ENCODE measurements at places on chromosomes 1 and 21.

- no peak for DNase-seq
Measured at GRCh38 chr1:98965394-98965793, 39.3 kb downstream of the PLPPR5 start.

GRCh38 chr1:87867626-87868025, 538.9 kb downstream of the LMO4 start:
- DNase-seq = no peak

- DNase-seq = no peak
Measured at GRCh38 chr1:177824508-177824982, 145.3 kb downstream of the SEC16B start.

- no peak for DNase-seq
Measured at GRCh38 chr21:28875078-28875477, 117.6 kb downstream of the LTN1 start.

DNA sequence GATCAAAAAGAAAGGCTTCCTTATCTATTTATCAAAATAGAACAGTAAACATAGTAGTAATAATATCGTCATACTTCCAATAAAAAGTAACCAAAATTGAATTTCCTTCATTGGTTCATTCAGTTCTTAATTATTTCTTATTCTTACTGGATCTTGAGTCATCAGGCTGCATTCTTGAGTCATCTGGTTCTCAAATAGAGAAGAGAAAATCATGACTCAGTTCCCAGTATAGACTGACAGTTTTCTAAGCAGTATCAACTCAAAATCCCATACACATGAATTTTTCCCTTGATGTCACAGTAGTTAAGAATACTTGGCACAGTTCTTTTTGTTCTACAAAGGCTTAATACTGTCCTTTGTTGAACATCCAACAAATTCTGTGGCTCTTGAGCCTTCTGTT, 626.9 kb upstream of the ADGRL4 start:
- no peak for DNase-seq

DNA sequence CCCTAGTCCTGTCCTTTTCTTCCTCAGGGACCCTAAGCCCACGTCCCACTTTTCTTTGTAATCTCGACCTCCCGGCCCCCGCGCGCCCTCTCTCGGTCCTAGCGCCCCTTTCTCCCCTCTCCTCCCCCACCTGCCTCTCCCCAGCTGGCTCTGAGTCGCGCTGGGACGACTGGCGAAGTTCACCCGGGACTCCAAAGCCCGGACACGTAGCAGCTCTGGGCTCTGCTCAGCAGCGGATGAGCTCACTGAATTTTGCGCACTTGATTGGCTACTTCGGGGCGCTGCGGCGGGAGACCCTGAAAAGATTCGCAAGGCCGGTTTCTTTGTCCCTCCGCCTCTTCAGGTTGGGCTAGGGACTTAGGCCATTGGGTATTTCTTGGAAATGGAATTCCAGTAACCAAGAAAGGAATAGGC, 16.3 kb upstream of the ACKR1 start:
- peak; percentile 5 for DNase-seq

- no peak for DNase-seq
Measured at GRCh38 chr1:160669802-160670201, 23.0 kb upstream of the SLAMF1 start.

DNA sequence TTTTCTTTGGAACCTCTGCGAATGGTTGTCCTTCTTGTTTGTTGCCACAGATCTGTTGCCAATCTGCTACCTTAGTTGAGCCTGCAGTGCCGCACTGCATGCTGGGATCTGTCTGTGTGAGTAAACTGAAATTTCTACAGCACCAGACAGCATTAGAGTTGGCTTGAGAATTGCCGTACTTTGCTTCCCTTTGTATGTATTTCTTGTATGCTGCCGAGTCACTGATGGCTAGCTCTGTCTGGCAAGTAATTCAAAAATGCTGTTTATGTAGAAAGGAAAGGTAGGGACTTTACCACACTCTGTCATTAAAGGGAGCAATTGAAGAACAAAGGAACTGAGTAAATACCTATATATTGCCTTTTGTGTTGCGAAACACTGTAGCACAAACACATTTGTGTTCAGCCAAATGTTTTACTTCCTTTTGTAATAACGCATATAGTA, 857.4 kb downstream of the USP25 start:
- DNase-seq = no peak

- DNase-seq = no peak
Measured at GRCh38 chr1:219726480-219727272, 113.8 kb upstream of the ZC3H11B start.

DNA sequence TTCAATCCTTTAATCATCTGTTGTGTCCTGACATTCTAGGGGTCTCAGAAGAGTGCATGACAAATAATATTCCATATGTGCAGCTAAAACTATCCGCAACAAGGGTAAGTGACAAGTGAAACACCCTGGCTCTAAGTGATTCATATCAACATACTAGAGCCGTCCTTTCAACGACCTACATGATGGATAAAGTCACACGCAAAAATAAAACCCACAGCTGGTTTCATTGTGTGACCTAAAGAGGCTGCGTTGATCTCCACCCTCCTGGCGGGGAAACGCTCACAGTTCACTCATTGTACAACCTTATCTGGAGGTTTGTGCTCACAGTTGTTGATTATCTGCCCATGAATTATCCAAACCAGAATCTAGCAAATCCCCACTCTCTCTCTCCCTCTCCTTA, 365.3 kb upstream of the PKN2 start:
- DNase-seq = no peak

GRCh38 chr1:173475564-173476196, 1.5 kb upstream of the PRDX6 start:
- no peak for DNase-seq

GRCh38 chr1:15799928-15800835, 7.3 kb downstream of the UQCRHL start:
- no peak for DNase-seq

DNA sequence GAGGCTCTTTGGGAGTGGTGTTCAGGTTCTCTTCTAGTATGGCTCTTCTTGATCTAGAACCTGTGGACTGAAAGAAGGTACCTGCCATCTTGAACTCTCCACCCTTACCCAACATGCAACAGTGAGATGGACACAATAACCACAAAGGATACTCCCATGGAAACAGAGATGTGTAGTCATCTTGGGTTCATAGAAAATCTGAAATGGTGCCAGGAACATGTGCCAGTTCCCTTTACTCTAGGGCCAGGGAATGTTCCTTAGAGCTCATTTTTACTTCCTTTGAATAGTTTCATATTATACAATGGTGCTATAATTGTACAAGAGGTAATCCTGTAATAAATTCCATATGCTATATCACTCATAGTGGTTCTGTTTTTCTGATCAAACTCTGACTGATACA, 13.2 kb upstream of the SCYL3 start:
- DNase-seq = no peak

GRCh38 chr1:47519491-47519890, 81.6 kb downstream of the FOXD2 start:
- no peak for DNase-seq

DNA sequence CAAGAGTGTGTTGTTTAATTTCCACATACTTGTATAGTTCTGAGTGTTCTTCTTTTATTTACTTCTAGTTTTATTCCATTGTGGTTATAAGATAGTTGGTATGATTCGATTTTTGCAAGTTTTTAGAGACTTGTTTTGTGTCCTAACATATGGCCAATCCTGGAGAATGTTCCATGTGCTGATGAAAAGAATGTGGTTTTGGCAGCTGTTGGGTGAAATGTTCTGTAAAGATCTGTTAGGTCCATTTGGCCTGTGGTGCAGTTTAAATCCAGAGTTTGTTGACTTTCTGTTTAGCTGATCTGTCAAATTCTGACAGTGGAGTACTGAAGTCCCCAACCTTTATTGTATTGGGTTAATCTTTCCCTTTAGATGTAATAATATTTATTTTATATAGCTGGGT, 19.5 kb upstream of the TIPRL start:
- no peak for DNase-seq

GRCh38 chr1:26811708-26812107, 14.8 kb upstream of the ZDHHC18 start:
- no peak for DNase-seq

DNA sequence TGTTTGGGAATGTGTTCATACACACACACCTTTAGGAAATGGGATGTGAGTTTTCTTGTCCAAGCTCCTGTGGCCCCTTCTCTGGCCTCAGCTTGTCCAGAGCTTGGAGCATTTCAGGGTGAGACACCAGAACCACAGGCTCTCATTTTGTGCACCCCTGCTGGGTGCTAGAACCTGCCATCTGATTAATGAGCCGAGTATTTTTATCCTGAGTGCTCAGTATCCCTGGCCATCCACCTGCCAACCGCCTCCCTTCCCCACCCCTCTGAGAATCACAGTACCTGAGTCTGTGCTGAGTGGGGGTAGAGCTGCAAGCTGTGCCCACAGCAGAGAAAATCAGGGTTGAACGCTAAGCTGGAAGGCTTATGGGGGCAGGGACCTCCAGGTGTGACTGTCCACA, 1.4 kb downstream of the CASQ1 start:
- no peak for DNase-seq

DNA sequence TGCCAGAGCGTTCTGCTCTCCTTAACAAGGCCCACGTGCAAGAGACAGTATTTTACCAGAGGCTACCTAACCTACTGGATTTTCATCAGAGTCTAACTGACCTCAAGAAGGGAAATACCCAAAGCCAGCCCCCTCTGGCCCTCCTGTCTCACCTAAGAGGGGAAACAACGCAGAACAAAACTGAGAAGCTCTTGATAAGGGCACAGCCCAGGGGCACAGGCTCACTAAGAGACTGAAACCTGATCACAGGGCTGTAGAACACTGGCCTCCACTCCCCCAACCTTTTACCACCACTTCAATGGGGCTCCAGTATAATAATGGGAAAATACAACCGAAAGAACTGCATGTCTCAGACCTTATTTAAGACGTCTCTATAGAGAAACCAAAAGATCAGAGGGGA, 449.5 kb upstream of the CAMK1G start:
- DNase-seq = no peak

GRCh38 chr1:150567341-150567716, 12.1 kb downstream of the MCL1 start:
- DNase-seq = peak; percentile 82

DNA sequence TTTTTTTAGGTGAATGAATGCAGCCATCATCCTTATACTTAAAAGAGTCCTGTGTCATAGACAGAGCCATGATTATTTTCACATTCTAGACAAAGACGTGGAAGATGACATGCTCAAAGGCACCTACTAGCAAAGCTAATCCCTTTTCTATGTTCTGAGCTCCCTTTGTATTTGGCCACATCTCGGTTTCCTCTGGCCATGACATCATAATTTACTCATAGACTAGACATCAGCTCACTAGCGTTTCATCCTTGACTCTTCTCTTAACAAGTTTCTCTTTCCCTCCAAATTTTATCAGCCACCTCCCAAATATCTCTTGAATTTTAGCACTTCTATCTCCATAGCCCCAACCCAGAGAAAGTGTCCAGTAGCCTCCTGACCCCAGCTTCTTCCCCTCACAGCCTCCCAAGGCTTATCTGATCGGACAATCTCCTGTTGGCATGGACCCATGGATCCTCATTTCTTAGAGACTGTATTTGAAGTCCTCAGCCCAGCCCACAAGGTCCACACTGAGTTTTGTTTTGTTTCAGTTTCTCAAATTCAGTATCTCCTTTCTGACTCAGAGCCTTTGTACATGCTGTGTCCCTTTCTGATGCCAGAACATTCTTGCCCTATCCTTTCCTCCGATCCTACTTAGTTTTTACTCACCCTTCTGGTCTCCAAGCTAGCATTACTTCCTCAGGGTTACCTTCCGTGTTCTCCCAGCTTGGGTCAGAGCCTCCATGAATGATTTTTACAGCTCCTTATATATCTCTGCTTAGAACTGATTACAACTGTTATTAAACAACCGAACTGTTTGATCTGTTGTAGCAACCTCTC, 33.0 kb upstream of the EPS8L3 start:
- no peak for DNase-seq

- DNase-seq = no peak
Measured at GRCh38 chr1:89339039-89339438, 24.8 kb upstream of the GBP6 start.

GRCh38 chr1:37704966-37705365, 12.7 kb downstream of the CDCA8 start:
- no peak for DNase-seq

GRCh38 chr1:109882288-109883245, 28.1 kb upstream of the CSF1 start:
- no peak for DNase-seq

- no peak for DNase-seq
Measured at GRCh38 chr21:21268061-21268471, 269.9 kb downstream of the NCAM2 start.

DNA sequence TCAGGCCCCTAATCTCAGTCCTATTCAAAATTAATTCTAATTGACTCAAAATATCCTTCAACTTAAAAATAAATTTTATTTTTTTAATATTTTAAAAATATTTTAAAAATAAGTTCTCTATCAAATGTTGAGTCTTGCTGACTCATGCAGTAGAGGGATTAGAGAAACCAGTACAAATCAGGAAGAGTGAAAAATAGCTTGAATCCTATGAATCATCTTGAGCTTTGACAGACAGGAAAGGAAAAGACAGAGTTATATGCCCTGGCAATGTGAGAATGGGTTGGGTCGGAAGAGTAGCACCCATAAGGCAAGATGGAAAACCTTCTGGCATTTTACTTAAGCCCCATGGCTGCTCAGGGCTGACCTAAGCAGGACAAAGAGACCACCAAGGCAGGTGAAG, 346.6 kb upstream of the RUNX1 start:
- DNase-seq = no peak

GRCh38 chr1:96424877-96425276, 296.7 kb upstream of the PTBP2 start:
- no peak for DNase-seq

DNA sequence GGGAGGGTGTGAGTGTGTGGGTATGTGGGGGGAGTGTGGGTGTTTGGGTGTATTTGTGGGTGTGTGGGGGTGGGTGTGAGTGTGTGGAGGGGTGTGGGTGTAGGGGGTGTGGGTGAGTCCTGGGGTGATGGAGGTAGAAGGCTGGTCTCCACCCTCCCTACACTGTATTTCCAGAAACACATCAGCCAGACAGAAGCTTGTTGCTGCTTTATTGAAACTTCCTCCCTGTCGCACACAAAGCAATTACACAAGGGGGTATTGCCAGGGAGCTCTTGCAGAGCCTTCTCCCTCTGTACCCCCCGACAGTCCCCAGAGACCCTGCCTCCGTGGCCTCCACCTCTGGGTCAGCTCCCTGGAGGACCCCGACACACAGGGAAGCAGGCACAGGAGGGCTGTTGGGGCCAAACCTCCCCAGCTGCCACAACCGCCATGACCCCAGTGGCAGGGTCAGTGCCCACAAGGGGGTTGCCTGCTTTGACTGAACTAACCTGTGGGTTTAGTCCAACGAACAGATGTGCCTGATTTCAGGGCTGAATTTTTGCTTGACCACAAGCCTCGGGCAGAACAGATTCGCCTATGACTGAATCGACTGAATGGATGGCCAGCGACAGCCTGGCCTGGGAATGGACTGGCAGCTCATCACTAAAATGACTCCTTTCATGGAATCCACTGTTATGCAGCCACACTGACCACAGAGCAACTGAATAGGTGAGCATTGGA, 9.1 kb upstream of the MATN1 start:
- peak; percentile 59 for DNase-seq

DNA sequence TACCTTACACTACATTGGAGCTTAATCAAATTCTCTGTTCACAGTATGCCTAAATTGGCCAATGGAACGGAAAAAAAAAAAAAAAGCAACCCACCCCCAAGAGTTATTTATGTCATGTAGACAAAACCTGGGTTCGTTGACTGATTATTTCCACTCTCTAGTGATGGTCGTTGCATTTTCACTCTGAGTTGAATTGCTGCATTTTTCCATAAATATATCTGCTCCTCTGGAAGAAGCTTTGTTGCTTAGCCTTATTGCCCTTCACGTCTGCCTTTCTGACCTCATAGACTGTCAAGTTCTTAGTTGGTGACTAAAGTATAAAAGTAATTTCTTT, 90.2 kb upstream of the RUNX1 start:
- DNase-seq = no peak

Measured in natural killer cell (primary cell).